ENCODE measurements at places on chromosomes 2 and 18. TPM values are rescaled to one million over a fixed set of nuclear protein-coding genes. Genes with fewer than 3 reads are reported as not detected.

DNA sequence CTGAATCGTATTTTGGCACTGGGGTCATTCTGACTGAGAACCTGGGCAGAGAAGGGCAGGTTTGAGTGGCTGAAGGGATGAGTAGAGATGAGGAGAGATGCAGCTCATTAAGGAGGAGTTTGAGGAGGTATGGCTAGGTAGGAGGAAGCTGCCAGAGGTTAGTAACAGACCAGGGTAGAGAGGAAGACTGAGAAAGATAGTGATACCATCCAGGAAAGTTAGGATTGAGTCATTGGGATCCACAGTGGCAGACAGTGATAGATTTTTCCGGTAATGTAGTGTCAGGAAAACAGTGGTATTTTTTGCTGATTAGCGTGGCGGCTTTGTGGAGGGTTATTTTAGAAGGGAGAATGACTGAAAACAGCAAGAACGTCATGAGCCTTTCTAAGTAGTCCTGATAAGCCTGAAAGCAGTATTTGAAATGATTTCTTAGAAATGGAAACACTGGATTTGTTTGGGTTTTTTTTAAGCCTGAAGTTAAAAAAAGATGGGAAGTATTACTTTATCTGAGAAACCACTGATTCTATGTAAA is 65.6 kb upstream of the STON1 start:
- DNase-seq: no peak

GRCh38 chr2:74658516-74658915 is 4.5 kb downstream of the SEMA4F start:
- DNase-seq: no peak

CLK1 gene
- total RNA-seq: 184 TPM

DNA sequence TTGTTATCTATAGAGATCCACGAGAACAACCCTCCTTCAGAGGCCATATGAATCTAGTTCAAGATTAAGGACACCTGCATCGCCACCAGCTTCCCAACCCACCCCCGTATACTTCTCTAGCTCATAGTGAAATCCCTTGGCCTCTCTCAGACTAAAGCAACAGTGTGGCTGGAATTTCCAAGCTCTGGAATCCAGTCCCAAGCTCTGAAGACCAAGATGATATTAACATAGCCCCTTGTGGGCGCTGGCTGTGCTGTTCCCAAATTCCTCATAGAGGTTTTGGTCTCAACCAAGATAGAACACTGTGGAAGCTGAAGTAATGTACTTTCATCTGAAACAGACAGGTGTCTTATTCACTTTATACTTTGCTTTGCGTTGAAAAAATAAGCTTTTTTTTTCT is 139.6 kb downstream of the MAP2 start:
- no peak for DNase-seq

- no peak for DNase-seq
Observed at GRCh38 chr2:64996871-64997307, 7.7 kb downstream of the SLC1A4 start.

- DNase-seq: no peak
Observed at GRCh38 chr2:202592566-202592965, 42.2 kb upstream of the FAM117B start.

- no peak for DNase-seq
Observed at GRCh38 chr2:160309585-160309984, 109.5 kb upstream of the ITGB6 start.

DNA sequence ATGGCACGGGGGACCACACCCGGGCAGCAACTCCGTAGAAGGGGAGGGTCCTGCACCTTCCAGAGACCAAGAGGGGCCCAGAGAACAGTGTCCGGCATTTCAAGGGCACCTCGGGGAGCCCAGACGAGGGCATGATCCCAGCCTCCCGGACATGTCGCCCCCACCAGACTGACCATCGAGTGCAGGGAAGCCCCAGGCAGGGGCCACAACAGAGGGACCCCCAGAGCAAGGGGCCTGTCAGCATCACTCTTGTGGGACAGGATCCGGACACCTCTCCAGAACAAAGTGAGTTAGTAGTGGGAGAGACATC is 50.4 kb upstream of the CTDP1 start:
- DNase-seq: peak; percentile 1

GRCh38 chr2:8457699-8458502 is 224.0 kb upstream of the ID2 start:
- DNase-seq: no peak

GRCh38 chr2:82667491-82667890 is 1791.6 kb downstream of the SUCLG1 start:
- DNase-seq: no peak

UCN gene
- not detected for total RNA-seq

- DNase-seq: no peak
Observed at GRCh38 chr2:36562240-36562639, 35.7 kb downstream of the FEZ2 start.

TRIM43 gene
- total RNA-seq: not detected

GRCh38 chr2:66571918-66572317 is 137.0 kb downstream of the MEIS1 start:
- DNase-seq: no peak

DNA sequence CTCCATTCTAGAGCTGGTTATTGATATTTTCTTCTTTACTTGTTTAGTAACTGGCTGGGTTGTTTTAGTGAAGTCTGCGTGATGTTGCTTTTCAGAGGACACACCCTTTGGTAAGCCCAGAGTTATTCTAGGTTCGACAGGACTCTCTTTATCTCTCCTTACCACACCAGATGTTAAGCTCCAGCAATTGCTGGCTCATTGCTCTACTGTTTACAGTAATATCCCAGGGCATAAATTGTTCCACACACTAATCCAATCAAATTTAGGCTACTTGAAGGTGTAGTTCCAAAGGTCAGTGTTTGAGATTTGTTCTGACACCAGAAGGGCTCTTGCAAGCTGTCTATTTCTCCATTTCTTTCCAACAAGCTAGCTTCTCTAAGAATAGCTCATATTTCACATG is 506.6 kb downstream of the NR4A2 start:
- no peak for DNase-seq

CELF4 gene
- not detected for total RNA-seq

DNA sequence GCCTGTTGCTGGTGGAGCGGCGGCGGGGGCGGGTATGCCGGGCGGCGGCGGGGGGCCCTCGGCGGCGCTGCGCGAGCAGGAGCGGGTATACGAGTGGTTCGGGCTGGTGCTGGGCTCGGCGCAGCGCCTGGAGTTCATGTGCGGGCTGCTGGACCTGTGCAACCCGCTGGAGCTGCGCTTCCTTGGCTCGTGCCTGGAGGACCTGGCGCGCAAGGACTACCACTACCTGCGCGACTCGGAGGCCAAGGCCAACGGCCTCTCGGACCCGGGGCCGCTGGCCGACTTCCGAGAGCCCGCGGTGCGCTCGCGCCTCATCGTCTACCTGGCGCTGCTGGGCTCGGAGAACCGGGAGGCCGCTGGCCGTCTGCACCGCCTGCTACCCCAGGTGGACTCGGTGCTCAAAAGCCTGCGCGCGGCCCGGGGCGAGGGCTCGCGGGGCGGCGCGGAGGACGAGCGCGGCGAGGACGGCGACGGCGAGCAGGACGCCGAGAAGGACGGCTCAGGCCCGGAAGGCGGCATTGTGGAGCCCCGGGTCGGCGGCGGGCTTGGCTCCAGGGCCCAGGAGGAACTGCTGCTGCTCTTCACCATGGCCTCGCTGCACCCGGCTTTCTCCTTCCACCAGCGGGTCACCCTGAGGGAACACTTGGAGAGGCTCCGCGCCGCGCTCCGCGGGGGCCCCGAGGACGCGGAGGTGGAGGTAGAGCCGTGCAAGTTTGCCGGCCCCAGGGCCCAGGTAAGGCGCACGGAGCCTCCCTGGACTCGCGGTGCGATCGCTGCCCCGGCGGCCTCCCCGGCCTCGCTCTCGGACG is 1.0 kb downstream of the ZCCHC2 start:
- peak; percentile 91 for DNase-seq

DNA sequence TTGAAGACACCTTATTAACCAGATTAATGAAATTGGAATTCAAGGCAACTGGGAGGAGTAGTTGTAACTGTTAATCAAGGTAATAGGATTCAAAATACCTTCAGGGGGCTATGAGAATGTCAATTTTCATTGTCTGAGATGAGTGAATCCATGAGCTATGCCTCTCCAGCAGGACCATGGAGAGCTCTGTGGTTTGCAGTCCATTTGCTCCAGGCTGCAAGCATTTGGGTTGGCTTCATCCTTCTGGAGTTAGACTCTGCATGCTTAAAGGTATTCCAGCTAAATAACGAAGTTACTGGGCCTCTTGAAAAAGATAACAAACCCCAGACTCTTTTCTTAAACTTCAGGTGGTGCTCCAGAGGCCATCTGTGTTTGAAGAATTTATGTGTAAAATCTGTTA is 207.1 kb upstream of the SLC8A1 start:
- no peak for DNase-seq

GRCh38 chr2:39608686-39609441 is 56.9 kb upstream of the TMEM178A start:
- no peak for DNase-seq

DNA sequence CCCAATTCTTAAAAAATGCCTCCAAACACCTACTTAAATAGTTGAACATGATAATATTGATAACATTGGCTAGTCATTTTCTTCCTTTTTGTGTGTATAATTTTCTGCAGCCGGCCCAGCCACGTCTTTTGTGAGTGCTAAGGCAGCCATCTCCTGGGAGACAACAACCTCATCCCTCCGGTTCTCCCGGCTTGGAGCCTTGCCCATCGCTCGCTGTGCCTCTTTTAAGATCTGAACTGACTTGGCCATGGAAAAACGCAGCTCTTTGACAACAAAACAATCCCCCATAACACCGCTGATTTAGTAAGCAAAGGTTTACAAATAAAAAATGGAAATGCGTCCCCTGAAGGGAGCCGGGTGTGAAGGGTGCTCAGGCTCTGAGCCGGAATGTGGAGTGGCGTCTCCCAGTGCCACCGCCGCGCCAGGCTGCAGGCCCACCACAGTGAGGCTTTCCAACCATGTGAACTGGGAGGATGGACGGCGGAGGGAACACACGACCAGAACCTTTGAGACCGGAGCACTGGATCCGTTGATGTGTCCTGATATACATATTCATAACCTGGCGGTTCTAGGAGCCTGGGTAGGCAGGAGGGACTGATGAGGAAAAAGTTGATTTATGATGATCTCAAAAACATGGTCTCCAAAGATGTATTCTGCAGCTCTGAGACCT is 87.4 kb downstream of the SMIM21 start:
- no peak for DNase-seq

CCDC88A gene
- total RNA-seq: 10.3 TPM

DNA sequence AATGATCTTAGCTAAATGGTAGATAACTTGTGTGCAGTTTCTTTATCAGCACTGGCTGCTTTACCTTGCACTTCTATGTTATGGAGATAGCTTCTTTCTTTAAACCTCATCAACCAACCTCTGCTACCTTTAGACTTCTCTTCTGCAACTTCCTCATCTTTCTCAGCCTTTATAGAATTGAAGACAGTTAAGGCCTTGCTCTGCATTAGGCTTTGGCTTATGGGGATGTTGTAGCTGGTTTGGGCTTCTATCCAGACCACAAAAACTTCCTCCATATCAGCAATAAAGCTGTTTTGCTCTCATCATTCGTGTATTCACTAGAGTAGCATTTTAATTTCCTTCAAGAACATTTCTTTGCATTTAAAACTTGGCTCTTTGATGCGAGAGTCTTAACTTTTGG is 123.7 kb downstream of the PIK3C3 start:
- DNase-seq: no peak

DNA sequence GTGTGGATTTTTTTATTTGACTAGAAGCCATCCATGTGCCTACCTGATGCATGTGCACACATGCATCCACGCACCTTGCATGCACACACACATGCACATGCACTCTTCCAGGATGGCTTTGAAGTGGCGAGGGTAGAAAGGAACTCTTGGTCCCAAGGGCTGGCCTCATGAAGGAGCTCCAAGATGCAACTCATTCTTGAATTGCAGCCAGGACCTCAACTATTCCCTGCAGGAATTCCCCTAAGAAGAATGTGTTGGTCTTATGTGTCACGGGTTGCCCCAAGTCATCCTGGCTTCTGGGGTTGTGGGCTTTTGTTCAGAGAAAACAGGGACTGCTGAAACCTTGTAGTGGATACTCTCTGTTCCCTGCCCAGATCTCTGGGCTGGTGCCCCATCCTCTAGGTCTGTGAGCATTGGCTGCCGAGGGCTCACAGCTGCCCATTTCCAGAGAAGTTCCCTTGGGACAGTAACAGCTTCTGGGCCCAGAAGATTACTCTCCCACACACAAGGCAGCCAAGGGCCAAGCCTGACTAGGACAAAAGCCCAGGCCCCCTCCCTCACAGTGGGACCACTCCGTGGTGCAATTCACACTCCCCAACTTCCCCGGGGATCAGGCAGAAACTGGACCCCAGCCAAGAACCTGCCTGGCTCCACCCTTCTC is 137.6 kb downstream of the COPS8 start:
- DNase-seq: no peak

SLC19A3 gene
- total RNA-seq: 2.1 TPM

DQX1 gene
- total RNA-seq: 5.1 TPM

- DNase-seq: no peak
Observed at GRCh38 chr18:42925036-42925435, 190.4 kb downstream of the RIT2 start.

REG3G gene
- not detected for total RNA-seq

DNA sequence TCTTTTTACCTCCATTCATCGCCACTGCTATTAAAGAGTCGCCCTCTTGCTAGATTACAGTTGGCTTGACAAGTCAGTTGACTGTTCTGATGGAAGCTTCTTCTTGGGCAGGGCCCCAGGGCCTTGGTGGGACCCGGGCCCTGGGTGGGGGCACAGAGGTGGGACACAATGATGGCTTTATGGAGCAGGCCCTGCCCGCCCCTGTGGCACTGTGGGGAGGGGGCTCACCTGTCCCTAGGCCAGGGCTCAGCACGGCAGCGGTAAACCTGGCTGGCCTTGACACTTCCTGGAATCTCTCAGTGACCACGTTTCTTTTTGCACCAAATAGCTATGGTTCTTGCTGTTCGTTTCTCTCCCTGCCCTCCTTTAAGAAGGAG is 4.9 kb upstream of the HS6ST1 start:
- peak; percentile 73 for DNase-seq

- no peak for DNase-seq
Observed at GRCh38 chr2:7703048-7703447, 785.8 kb downstream of the RNF144A start.

Data from lower leg skin (tissue), 4 donors.